ENCODE measurements at places on chromosomes 12 and 14.
A peak's percentile ranks its signal among the peaks of the same experiment; 100 is the strongest.

DNA sequence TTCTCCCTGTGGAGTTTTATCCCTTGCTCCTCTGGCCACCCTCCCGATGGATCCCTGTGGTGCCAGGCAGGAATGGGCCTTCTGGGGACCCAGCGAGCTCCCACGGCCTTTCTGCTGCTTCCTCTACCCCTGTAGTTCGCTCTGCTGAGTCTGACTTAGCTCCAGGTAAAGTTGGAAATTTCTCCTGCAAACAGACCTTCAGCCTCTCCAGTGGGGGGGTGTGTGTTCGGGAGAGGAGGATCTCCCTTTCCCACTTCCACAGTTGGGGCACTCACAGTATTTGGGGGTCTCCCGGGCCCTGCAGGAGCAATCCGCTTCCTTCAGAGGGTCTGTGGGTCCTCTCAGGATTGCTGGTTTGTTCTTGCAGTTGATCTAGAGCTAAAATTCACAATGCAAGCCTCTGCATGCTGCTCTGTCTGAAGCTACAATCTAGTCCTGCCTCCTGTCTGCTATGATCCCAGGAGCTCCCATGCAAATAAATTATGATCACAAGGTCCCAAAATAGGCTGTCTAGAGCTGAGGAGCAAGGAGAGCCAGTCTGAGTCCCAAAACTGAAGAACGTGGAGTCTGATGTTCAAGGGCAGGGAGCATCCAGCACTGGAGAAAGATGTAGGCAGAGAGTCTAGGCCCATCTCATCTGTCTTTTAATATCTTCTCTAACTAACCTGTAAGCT is 18.3 kb downstream of the MTRFR start:
- no peak for DNase-seq

- DNase-seq: no peak
Observed at GRCh38 chr12:66600903-66601302, 78.0 kb downstream of the GRIP1 start.

DNA sequence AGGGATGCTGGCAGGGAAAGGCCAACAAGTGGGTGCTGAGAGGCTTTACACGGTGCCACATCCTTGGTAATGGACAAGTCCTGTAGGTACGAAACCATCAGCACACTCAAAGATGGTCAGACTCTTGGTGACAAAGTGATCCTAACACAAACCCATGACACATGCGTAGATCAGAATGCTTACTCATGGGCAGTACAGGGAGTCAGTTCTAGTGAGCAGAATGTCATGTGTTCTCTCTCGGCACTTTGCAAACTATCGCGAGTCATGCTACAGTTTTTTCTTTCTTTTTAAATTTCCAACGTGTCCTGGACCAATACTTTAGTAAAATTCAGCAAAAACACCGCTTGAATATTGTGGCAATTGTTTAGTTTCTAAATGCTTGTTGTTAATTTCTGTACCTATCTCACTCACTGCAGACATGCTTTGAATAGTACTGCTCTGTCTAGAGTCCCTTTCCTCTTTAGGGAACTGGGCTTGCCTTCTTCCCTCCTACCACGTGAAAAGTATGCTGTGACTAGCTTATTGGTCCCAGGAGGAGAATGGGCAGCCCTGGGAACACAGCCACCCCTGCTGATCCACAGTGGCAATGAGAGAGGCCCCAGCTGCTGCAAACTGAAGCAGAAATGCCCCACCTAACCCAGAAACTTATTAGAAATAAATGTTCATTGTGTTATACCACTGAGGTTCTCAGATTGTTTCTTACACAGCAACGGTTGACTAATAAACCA is 62.4 kb downstream of the UBR7 start:
- no peak for DNase-seq

- DNase-seq: no peak
Observed at GRCh38 chr12:117005417-117006046, 93.7 kb downstream of the TESC start.

- no peak for DNase-seq
Observed at GRCh38 chr12:122489038-122489437, 11.7 kb downstream of the ZCCHC8 start.

DNA sequence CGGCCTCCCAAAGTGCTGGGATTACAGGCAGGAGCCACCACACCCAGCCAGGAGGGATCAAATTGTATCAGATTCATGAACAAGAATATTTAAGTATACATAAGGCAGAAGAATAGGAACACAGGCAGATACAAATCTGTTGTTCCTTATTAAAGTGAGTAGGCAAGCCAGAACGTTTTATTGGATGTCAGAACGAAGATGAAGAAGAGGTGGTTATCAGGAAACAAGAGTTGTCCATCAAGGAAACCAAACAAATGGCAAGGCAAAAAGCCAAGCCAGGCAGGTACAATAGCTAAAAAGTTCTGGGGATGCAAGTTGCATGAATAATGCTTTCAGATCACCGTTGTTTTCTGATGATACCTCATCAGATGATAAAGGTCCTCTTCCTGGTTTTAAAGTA is 31.1 kb upstream of the BAZ1A start:
- no peak for DNase-seq

- DNase-seq: no peak
Observed at GRCh38 chr12:128684352-128684751, 139.4 kb downstream of the SLC15A4 start.

DNA sequence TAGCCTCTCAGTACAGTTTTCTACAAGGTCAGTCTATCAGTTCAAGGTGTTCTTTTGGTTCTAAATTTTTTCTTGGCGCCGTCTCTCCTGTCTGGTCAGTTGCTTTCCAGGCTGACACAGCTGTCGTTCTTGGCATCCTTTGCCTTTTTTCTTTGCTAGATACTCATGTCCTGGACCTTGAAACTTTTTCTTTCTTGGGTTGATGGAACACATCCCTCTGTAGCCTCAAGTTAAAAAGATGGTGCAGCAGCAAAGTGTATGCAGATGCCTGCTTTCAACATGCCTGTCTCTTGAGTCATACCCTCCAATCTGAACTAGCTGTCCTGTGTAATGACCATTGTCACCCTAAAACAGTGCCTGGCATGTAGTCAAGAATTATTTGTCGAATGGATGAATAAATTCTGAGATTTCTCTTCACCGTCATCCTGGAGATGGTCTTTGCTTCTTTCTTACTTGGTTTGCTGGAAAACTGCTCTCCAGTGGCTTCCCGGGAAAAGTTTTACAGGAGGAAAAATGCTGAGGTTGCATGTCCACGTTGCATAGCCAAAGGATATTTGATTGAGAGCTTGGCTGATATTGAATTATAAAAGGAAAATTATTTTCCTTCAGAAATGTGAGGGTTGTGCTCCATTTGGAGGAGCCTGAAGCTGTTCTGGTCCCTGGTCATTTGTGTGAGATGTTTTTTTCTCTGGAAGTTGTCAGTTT is 4.6 kb downstream of the NYNRIN start:
- no peak for DNase-seq

DNA sequence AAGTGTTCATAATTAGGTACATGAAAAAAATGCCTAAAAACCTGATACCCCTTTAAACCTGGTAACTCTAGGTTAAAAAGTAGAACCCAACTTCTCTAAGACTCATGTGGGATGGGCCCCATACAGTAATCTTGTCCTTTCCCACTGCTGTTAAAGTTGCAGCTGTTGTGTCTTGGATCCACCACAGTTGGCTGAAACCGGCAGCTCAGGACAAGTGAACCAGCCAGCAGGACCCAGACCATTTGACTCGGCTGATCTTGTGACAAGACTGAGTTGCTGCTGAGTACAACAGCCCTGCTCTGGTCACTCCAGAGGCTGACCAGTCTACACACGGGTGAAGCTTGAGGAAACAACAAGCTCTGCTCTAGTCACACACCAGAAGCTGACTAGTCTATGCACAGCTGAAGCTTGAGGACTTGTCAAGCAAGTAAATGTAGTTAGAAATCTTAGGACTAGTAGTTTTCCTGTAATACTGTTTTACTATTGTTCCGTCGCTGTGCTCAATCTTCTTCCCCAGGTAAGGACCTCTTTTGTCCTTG is 60.6 kb downstream of the DHRS2 start:
- DNase-seq: no peak

DNA sequence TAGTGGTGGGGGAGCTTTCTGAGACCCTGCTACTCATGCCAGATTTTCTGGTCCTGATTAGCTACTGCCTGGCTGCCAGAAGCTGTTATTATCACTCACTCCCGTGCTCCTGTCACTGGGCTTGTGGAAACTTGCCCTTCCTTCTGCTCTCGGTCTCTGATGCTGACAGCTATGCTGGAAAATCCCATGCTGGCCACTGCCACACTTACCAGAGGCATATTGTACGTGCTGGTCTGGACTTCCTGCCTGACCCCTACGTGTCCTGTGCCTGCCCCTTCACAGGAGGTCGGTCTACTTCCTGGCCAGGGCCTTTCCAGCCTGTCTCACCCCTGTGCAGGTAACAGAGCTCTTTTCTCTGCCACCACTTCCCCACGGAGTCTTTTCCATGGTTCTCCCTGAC is 149.4 kb upstream of the PLEKHG7 start:
- no peak for DNase-seq

DNA sequence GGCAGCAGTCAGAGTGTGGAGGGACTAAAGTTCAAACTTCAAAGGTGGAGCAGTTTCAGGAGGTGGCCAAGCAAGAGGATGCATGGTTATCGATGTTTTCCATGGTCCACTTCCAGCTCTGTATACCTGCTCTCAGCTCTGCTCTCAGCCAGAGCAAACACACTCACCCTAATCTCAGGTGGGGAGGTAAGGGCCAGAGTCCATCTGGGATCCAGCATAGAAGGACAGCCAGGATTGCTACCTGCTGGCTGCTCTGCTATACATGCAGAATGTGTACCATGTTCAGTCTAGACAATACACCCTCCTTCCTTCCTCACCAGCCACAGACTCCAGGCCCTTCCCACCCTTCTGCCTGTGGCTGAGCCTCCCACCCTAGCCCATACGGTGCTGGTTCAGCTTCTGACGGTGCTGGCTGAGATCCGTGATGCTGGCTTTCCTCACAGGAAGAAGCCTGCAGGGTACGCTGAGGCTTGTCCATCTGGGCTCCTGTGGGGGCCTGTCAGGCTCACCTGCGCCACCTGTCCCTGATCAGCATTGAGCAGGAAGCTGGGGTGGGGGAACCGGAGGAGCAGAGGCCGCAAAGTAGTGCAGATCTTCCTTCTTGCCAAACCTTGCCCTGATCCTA is 2.4 kb downstream of the CBLN3 start:
- peak; percentile 89 for DNase-seq

- DNase-seq: no peak
Observed at GRCh38 chr12:108709697-108710096, 21.6 kb downstream of the CORO1C start.
